ENCODE measurements at places on chromosomes 5 and 9. TPM values are rescaled to one million over a fixed set of nuclear protein-coding genes. Genes with fewer than 3 reads are reported as not detected.

GRCh38 chr5:76709762-76710161 lies 6.2 kb upstream of the F2R start:
- DNase-seq = no peak

DNA sequence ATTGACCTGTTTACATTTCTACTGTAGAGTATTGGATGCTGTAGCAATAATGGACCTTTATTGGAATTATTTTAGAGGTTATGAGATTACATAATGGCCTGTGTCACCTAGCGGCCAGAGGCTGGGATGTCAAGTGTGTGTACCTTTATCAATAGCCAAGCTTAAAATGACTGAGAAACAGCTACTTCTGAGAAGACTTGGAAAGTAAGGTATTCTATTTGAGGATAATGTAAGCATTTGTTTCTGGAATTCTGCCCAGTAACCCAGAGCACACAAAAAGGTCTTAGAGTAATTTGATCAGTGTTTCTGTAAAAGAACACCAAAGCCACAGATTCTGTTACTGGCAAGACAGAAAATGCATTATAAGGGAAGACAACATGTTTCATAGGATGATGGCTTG lies 116.8 kb downstream of the MACIR start:
- no peak for DNase-seq

SLC1A3 gene
- 18.5 TPM for polyA plus RNA-seq

DNA sequence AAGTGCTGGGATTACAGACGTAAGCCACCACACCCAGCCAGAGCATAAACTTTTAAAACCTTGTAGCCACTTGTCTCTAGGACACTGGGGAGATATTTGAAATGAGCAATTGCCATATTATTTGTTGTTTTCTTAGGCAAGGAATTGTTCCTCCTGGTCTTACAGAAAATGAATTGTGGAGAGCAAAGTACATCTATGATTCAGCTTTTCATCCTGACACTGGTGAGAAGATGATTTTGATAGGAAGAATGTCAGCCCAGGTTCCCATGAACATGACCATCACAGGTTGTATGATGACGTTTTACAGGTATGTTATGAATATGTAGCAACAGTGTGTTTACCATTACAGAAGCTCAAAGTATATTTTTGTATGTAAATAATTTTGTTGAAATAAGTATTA lies 30.5 kb downstream of the SFXN1 start:
- no peak for DNase-seq

GRCh38 chr5:151125421-151125820 lies 32.2 kb downstream of the ANXA6 start:
- DNase-seq = no peak

GRCh38 chr5:66179297-66180051 lies 35.4 kb downstream of the SREK1 start:
- no peak for DNase-seq

GRCh38 chr9:94153905-94154304 lies 69.6 kb downstream of the PTPDC1 start:
- DNase-seq = no peak

DNA sequence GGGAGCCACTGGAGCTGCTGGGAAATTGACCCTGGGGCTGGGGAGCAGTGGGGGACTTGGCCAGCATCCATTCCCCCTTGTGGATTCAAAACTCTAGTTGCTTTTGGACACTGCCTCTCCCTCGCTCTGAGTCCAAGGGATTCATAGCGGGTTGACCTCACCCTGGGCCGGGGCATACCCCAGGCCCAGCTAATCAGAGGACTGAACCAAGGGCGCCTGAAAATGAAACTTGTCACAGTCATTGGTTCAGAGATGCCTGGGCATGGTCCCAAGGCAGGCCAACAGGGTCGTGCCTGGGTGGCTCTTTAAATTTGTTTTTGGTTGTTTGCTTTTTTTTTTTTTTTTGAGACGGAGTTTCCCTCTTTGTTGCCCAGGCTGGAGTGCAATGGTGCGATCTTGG lies 22.6 kb downstream of the STK10 start:
- no peak for DNase-seq

NREP gene
- polyA plus RNA-seq = 305 TPM

DNA sequence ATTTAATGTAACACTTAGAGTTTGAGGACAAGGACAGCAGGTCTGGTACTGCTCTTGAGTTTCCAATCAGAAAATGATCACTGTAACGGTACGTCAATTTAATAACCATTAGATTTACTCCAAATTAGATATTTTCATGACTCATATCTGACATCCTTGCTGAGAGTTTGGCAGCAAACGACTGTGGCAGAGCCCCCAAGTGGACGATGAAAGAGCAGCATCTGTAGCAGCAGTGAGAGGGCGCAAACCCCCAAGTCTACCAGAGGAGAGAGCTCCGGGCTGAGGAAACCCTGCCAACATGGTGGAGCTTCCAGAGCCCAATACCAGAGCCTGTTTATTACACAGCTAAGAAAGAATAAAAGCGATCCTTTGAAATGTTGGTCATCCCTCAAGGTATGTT lies 73.2 kb upstream of the EPB41L4A start:
- DNase-seq = no peak

IL17B gene
- 316 TPM for polyA plus RNA-seq

DIPK1B gene
- 18.2 TPM for polyA plus RNA-seq

- no peak for DNase-seq
Measured at GRCh38 chr5:101717721-101718120, 578.4 kb downstream of the SLCO4C1 start.

- no peak for DNase-seq
Measured at GRCh38 chr5:137181667-137182066, 317.5 kb downstream of the SPOCK1 start.

GRCh38 chr5:73213566-73213998 lies 40.6 kb downstream of the TMEM174 start:
- DNase-seq = no peak

GRCh38 chr9:108411632-108412031 lies 444.2 kb downstream of the ACTL7B start:
- no peak for DNase-seq

PCDHB13 gene
- polyA plus RNA-seq = 2.4 TPM

DNA sequence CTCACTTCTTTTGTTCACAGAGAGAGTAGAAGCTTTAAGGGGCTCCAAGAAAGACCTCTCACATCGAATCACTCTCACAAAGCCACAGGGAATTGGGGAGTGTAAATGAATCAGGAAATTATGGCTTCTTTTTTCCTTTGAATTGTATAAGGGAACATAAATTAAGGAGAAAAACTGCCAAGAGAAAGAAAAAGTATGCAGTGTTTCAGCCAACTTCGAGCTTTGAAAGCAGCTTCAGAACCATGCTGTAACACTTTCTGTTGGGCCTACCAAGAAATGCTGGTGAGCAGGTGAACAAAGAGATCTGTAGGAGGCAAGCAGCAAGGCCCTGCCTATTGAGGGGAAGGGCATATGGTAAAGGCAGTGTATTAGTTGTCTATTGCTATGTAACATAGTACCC lies 33.4 kb upstream of the CTNNA1 start:
- DNase-seq = no peak

- DNase-seq = no peak
Measured at GRCh38 chr5:11040345-11040744, 279.3 kb upstream of the DAP start.

DNA sequence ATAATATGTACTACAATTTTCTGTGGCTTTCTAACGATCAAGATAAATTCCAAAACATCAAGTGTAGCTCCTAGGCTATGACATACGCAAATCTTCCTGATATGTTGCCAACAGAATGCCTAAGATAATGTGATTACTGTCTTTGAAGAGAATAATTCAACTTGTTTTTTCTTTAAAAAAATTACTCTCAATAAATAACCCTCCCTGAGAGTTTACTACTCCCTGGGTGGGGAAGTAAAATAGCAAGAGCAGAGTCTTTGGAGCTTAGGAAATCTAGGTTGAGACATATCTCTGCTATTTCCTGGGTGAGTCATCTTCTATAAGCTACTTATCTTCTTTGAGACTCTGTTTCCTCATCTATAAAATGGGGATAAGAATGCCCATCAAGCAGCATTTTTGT lies 201.2 kb downstream of the ACTL7B start:
- DNase-seq = no peak

GRCh38 chr5:67166460-67167285 lies 29.9 kb downstream of the CD180 start:
- no peak for DNase-seq

DNA sequence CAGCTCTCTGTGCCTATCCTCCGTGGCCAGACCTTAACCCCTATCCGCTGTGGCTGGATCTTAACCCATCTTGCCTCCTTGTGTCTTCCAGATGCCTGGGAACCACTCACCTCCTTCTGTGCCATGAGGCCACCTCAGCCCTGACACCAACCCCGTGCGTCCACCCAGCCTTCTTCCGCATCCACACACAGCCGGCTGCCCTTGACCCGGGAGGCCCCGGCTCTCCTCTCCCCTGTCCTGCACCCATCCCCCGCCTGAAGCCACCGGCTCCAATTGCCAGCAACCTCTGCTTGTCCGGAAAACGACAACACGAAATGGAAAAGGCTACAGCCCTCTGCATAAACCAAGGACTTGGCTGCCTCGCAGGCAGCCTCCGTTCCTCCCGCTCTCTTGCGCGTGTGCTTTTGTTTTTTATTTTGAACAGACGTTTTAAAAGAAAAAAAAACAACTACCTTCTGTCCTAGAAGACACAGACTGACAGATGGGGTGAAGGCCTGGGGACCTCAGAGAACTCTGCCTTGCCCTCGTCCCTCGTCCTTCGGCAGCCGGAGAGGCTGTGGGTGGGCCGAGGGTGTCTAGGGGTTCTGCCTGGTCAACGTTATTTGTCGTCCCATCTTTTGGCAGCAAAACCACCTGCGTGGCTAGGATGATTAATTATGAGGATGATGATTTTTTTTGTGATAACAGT lies 32.5 kb upstream of the HMCN2 start:
- DNase-seq = no peak

TAF11L10 gene
- not detected for polyA plus RNA-seq

- DNase-seq = peak; percentile 19
Measured at GRCh38 chr5:52665559-52665958, 122.2 kb upstream of the ITGA1 start.

DNA sequence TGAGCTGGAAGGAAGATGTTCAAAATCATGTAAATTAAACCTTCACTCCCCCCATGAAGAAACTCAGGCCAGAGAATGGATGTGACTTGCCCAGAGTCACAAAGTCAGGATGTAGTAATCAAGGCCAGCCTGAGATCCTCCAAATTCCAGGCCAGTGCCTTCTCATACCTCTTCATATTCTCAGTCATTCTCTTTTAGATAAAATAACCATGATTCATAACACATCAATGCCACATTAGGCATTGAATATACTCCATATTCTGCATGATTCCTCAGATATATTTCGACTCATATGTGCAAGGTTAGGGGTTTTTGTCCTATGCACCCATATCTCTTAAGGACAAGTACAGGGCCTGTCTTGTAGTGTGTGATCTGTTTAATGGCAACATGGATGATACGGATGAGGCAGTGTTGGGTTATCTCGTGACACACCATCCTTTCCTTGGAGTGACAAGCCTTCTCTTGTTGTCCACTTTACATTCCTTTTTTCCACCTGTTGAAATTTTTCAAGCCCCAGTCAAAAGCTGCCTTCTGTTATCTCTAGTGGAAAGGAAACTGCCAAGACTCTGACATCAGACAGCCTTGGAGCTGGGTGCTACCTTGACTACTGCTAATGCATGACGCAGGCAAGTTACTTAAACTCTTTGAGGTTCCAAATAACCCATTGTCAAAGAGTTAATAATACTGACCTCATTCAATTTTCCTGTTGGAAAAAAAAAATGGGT lies 227.5 kb upstream of the NR4A3 start:
- DNase-seq = no peak

GRCh38 chr5:14267991-14268708 lies 125.0 kb downstream of the TRIO start:
- DNase-seq = no peak

MYMK gene
- 58.2 TPM for polyA plus RNA-seq

DNA sequence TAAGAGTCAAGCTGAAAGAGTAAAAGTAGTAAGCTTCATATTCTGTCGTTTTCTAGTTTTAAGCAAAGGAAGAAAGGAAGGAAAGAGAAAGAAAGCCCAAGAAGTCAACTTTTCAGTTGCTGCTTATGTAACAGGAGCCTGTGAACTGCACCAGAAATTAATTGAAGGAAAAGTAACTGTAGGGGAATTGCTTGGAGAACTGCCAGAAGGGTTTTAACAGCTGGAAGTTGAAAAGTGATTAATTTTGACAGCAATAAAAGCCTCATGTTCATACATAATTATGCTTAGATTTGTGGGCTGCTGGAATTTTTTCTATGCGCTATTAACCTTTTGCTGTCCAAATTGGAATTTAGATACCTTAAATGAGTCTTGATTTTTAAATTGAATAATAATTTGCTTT lies 255.7 kb downstream of the ENC1 start:
- no peak for DNase-seq

GRCh38 chr5:52491071-52491787 lies 296.5 kb upstream of the ITGA1 start:
- DNase-seq = no peak

NPDC1 gene
- 40.9 TPM for polyA plus RNA-seq

DNA sequence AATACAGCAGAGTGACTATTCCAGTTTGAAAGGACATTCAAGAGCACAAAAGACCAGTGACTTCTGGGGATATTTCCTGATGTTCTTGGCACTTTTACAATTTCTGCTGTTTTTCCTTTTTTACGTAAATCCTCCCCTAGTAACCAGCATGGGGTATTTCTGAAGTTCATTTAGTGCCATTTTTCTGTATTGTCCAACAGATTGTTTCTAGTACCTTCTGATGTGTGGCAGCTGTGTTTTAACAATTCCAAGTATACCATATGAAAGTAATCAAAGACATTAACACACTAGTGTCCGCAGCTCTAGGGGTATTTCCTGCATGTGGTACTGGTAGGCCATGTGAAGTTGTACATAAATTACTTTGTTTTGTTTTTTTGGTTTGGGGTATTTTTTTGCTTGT lies 53.0 kb upstream of the SMARCA2 start:
- no peak for DNase-seq

PRRX2 gene
- 4.5 TPM for polyA plus RNA-seq

NMUR2 gene
- polyA plus RNA-seq = 0.19 TPM

GRCh38 chr9:114898741-114899140 lies 31.6 kb downstream of the TNFSF8 start:
- no peak for DNase-seq

GRCh38 chr5:132267166-132267739 lies 9.8 kb downstream of the PDLIM4 start:
- DNase-seq = no peak

DNA sequence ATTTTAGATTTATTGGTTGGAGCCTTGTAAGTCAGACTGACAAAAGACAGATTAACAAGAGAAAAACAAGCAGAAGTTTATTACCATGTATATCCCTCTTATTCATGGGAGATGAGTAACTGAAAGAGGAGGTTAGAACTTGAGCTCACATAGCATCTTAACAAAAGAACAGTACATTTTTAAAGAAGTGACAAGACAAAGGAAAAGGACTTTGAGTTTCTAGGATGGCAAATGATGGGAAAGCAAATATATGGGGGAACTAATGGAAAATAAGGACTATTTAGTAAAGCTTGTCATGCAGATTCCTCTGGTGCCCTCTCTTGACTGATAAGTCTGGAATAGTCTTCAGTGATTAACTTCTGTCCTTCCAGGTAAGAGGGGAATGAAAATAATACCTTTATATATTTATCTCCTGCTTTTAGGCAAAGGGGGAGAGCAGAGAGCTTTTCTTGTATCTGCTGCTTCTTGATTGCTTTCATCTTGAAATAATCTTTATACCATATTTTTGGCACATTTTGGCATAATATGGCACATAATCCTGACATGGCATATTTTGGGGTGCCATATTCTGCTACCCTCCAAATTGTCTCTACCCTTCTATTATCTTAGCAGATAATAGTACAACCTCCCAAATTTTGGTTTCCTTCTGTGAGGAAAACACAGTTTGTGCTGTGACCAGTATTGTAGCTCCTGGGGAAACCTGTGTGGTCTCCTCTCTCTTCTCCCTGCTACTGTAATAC lies 206.8 kb downstream of the TMC1 start:
- no peak for DNase-seq

GRCh38 chr5:136025900-136026299 lies 2.9 kb upstream of the TGFBI start:
- DNase-seq = no peak
